Left ventricle myocardium superior (tissue), 1 donor: ENCODE measurements at places on chromosomes 1 and 21. TPM values are rescaled to one million over a fixed set of nuclear protein-coding genes. Genes with fewer than 3 reads are reported as not detected.

HMGN2 gene
- 145 TPM for total RNA-seq

TMEM50B gene
- total RNA-seq, result 32.8 TPM

KLF17 gene
- not detected for total RNA-seq

HAO2 gene
- total RNA-seq, result not detected

BRINP2 gene
- total RNA-seq, result 0.55 TPM

DNAJC6 gene
- 3.6 TPM for total RNA-seq

LCE6A gene
- not detected for total RNA-seq

- DNase-seq, result no peak
Observed at GRCh38 chr1:212158912-212159796, 123.6 kb downstream of the DTL start.

- no peak for DNase-seq
Observed at GRCh38 chr1:36918604-36919003, 115.7 kb downstream of the GRIK3 start.

- no peak for DNase-seq
Observed at GRCh38 chr1:63103682-63104081, 218.7 kb upstream of the FOXD3 start.

DNA sequence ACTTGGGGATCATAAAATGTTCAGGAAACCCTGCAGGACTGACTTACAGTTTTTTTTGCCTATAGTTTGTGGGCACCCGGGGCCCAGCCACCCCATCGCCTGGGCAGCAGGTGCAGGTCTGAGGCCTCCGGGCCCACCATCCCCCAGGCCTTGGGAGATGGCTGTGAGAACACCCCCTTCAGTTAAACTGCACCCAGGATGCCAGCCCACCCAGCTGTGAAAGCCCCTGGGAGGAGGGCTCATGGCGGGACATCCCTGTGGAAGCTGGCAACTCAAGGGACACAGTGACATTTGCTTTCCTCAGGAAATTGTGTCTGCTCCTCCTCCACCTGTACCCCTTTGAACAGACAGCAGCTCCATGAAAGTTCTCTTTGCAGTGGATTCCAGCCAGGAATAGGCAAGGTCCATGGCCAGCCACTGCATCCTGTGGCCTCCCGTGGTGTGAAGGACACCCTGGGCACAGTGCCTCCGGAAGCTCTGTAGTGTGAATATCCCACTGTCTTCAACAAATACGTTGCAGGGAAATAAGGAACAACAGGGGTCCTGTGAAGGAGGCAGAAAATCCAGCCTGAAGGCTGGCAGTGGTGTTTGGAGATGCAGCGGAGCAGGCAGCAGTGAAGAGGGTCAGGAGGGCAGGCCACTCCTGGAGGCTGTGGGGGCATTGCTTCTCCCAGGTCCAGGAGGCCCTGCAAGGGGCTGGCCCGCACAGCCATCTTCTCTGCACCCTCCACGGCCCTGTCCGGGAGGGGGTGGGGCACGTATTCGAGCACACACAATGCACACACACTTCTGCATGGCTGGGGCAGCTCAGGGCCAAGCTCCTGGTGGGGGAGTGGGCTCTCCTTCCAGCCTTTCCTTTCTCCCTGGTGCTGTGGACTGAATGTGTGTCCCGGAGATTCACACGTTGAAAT is 2.1 kb upstream of the OBSCN start:
- DNase-seq, result no peak

DNA sequence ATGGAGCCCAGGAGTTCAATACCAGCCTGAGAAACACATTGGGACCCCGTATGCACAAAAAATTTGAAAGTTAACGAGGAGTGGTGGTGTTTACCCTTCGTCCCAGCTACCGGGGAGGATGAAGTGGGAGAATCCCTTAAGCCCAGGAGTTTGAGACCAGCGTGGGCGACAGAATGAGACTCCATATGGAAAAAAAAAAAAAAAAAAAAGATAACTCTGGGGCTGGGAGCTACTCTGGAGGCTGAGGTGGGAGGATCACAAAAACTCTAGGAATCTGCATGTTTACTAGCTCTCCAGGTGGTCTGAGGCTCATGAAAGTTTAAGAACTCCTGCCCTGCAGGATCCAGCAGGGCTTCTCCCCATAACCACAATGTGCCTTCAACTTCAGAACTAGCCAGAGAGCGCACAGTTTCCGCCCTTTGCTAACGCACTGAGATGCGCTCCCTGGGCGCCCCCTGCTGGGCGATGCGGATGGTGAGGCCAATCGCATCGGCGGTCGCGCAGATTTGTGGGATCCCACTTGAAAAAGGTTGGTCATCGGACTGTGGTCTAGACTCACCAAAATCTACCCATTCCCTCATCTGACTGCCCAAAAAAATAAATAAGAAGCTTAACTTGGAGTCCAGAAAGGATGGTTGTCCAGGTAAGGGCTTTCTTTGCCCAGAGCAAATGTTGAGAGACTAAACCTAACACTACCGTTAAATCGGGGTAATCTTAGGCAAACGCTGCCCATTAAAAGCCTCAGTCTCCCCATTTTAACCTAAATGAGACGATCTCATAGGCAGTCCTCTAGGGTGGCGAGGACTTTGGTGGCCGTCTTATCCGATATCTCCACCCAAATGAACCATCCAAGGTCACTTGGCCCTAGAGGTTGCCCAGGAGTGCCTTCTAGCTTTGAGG is 8.8 kb downstream of the ZNF683 start:
- DNase-seq, result peak; percentile 91

GRCh38 chr21:25960402-25960801 is 210.2 kb downstream of the APP start:
- DNase-seq, result no peak

- peak; percentile 90 for DNase-seq
Observed at GRCh38 chr1:156656806-156657740, 15.2 kb downstream of the BCAN start.

GRCh38 chr1:79215311-79215710 is 208.8 kb upstream of the ADGRL4 start:
- no peak for DNase-seq

- no peak for DNase-seq
Observed at GRCh38 chr1:55786396-55786795, 571.2 kb upstream of the USP24 start.

DNA sequence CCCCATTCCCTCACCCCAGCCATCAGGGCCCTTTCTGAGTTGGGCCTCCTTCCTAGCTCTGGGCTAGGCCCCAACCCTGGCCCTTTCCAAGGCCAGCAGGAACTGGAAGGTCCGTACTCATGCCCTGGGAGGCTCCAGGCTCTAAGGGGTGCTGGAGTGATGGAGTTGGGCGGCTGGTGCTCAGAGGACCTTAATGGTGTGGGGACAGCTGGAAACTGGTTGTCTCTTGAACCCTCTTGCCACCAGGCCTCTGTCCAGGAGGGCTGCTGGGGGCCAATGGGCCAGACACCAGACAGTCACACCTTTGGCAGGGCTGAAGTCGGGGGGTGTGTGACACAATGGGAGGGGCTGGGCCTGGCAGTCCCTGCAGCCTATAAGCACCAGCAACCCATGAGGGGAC is 9.2 kb upstream of the PADI1 start:
- DNase-seq, result no peak

- DNase-seq, result no peak
Observed at GRCh38 chr21:42980312-42981213, 6.2 kb downstream of the PKNOX1 start.

DNA sequence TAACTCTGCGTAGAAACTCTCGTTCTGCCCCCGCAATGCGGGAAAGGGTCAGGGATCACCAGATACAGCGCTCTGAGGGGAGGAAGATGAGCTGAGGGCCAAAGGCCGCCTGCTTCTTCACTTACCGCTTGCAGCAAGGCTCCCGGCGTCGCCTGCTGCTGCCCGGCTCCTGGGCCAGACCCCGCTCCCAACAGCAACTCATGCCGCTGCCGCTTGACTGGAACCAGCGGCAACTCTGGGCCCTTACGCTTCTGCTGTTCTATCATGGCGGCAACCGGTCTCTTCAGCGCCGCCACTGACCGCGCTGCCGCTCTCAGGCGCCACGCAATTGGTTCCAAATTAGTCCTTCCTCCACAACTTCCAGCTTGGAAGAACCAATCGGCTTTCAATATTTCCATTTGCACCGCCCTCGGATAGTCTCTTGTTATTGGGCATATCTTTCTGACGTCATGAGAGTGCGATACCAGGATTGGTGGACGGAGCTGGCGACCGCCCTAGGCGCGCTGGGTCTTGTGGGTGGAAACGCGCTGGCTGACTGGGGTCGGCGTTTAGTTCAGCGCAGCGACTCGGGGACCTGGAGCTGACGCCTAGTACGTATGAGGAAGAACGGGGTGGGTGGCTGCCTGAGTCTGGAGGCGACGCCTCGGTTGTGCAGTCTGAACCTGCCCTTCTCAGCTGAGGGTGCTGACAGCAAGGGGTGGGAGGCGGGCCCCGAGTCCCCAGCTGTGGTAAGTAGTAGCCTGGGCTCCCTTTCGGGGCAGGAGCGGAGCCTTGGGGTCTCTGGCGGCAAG is at the start of the genes SNRNP40 and ZCCHC17:
TSS of gene SNRNP40 (minus strand) at position 303 of the 791 bp plus-strand sequence. CDS start at position 266, 37 bp downstream.
TSS of gene ZCCHC17 (plus strand) at position 547 of the 791 bp plus-strand sequence. CDS start 13,067 bp downstream, outside the sequence.
- DNase-seq, result peak; percentile 94

DNA sequence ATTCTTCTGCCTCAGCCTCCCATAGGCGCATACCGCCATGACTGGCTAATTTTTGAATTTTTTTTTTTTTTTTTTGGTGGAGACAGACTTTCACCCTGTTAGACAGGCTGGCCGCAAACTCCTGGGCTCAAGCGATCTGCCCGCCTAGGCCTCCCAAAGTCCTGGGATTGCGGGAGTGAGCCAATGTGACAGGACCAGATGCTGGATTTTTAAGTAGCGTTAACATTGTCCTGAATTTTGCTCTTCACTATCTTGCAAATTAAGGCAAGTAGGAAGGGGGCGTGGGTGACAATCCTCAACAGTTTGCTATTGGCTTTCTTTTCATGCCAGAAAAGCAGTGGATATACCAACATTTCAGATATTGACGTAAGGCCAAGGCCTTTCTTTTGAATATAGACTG is 49.7 kb upstream of the TSNAX start:
- no peak for DNase-seq

- no peak for DNase-seq
Observed at GRCh38 chr1:213444224-213444623, 393.2 kb downstream of the RPS6KC1 start.

GRCh38 chr1:78006521-78006920 is 1.8 kb downstream of the DNAJB4 start:
- DNase-seq, result no peak

DNA sequence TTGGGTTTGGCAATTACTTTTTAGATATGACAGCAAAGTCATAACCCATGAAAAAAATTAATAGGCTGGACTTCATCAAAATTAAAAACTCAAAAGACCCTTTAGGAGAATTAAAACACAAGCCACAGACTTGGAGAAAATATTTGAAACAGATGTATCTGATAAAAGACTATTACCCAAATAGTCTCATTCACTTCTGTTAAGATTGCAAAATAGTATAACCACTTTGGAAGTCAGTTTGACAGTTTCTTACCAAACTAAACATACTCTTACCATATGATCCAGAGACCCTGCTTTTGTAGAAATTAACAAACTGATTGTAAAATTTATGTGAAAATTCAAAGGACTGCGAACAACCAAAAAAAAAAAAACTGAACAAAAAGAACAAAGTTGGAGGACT is 32.5 kb upstream of the SLC44A3 start:
- no peak for DNase-seq

DNA sequence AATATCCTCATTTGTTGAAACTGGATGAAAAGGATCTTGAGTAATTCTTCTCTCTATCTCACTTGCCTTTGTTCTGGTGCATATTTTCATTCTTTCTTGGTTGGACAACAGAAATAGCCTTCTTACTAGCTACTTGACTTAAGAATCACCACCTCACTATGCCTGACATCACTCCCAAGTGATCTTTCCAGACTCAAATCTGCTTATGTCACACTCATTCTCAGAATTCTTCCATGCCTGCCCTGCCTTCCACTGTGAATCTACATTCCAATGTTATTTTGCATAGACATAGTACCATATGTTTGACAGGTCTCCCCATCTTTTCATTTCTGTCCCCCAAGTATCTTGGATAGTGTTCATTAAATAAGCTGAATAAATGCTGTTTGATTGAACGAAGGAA is 78.5 kb upstream of the DPYD start:
- DNase-seq, result no peak

- no peak for DNase-seq
Observed at GRCh38 chr1:231584921-231585320, 41.7 kb upstream of the DISC1 start.

- no peak for DNase-seq
Observed at GRCh38 chr1:61028136-61028535, 54.2 kb upstream of the NFIA start.

DNA sequence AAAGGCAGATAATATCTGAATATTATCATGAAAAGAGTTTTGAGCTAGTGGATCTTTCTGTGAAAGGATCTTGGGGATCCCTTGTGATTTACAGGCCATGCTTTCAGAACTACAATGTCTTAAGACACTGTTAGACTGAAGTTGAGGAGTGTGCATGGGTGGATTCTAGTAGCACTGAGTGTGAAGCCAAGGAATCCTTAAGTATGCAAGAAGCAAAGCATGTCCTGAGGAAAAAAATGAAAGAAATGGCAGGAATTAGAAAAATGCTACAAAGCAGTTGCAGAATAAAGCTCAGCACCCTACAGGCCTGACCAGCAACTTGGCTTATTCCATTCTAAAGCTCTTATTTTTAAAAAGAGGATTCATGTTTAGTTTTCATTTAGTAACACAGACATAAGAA is 11.9 kb downstream of the STX6 start:
- DNase-seq, result no peak

GRCh38 chr1:7630378-7630777 is 140.7 kb upstream of the VAMP3 start:
- peak; percentile 9 for DNase-seq

GRCh38 chr1:204102739-204103430 is 30.0 kb downstream of the SOX13 start:
- no peak for DNase-seq
